ENCODE measurements at places on chromosomes 13 and 19. TPM values are rescaled to one million over a fixed set of nuclear protein-coding genes. Genes with fewer than 3 reads are reported as not detected.

LRFN3 gene
- total RNA-seq: 8.2 TPM

KIR3DL1 gene
- total RNA-seq: not detected

FGF22 gene
- total RNA-seq: not detected

FLT1 gene
- total RNA-seq: 7.5 TPM

MTUS2 gene
- total RNA-seq: not detected

ZNF382 gene
- total RNA-seq: 10.0 TPM

PVR gene
- total RNA-seq: 60.2 TPM

C5AR1 gene
- total RNA-seq: not detected

ZNF560 gene
- total RNA-seq: not detected

GRCh38 chr19:49803529-49803856, 9.6 kb downstream of the FUZ start:
- no peak for DNase-seq

DNA sequence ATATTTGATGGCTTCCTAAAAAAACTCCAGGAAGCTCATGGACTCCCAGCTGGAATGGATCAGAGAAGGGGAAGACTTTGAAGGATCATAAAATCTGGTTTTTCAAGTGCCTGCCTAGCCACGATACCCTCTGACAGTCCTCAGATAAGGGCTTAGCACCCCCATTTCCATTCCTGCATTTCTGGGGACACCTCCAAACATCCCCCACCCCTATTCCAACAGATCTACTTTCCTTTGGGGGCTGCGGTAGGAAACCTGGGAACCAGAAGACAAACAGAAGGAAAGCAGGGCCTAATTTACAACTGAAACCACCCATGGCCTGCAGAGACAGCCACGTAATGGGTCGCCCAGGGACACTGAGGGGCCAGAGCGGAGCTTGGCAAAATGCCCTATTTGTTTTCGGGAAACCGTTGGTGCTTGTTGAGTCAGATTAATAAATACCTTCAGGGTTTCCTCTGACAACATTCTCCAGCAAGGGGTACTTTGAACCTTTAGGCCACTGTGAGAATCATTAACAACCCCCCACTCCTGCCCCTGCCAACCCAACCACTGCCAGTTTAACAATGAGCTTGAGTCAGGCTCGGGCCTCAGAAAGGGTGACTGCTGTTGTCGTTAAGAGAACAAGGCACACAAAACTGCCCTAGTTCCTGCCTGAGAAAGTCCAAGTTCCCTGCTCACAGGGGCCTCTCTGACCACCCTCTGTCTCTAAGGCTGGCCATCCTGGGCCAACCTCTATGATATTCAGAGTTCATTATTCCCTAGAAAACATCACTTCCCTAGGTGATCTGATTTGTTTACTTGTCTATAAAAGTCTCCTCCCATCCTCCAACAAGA, 23.5 kb downstream of the RHPN2 start:
- DNase-seq: no peak

GRCh38 chr13:102399791-102400674, 1.8 kb downstream of the FGF14 start:
- no peak for DNase-seq

DNA sequence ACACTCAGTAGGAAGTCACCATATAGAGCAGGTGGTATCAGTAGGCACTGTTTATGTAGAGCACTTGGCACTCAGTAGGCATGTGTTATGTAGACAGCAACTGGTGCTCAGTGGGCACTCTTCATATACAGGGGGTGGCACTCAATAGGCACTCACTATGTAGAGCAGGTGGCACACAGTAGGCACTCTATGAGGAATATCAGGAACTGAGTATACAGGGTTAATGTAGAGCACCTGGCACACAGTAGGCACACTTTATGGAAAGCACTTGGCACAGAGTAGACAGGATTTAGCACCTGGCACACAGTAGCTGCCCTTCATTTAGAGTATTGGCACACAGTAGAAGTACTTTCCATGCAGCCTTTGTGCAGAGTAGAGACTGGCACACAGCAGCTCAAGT, 1.1 kb upstream of the CYP4F3 start:
- DNase-seq: no peak

- DNase-seq: no peak
These were observed 51.3 kb downstream of the ZNF536 start for GRCh38 chr19:30423481-30423880.

GRCh38 chr19:40363069-40363468, 14.6 kb downstream of the PLD3 start:
- DNase-seq: no peak

GRCh38 chr13:81409284-81409683, 1068.4 kb upstream of the SPRY2 start:
- no peak for DNase-seq

DNA sequence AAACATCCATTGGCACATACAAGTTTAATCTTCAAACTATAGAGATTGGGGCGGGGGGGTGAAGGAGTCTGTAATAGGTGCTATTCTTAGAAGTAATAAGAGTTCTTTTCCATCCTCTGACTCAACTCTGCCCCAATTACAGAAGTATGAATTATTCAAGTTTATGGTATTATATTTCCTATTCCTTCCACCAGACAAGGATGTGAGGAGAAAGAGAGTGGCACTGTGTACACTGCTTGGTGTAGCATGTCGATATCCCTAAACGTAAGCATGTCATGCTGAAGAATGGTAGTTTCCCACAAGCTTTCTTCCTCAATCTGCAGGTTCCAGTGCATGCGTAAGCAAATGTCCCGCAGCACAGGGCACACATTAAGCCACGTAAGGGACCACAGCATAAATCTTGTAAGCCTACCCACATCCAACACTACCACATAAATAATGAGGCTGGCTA, 14.1 kb downstream of the BRD4 start:
- no peak for DNase-seq

GRCh38 chr13:113947311-113948033, 26.4 kb downstream of the C13orf46 start:
- DNase-seq: no peak

- no peak for DNase-seq
These were observed 471 bp downstream of the DACH1 start for GRCh38 chr13:71866335-71867130.

GRCh38 chr13:85013006-85013405, 786.2 kb downstream of the SLITRK6 start:
- no peak for DNase-seq

GRCh38 chr19:48913114-48913889, 13.2 kb downstream of the NUCB1 start:
- DNase-seq: no peak

DNA sequence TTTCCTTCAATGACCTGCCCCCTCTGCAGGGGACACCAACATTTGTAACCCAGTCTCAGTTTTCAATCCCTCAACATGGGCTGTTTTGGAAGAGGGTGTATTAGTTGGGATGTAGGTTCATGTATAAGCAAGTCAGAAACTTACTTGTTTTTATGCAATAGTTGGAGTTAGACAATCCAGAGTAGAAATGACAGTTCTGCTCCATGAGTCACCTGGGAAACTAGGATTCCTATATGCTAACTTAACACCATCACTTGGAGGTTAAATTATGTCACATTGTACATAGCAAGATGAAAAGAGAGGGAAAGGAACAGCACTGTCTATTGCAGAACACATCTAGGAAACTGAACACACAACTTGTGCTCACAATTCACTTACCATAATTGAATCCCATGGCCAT, 436.4 kb downstream of the RFC3 start:
- no peak for DNase-seq

GRCh38 chr19:15251010-15251748, 18.9 kb upstream of the EPHX3 start:
- DNase-seq: peak; percentile 67

DNA sequence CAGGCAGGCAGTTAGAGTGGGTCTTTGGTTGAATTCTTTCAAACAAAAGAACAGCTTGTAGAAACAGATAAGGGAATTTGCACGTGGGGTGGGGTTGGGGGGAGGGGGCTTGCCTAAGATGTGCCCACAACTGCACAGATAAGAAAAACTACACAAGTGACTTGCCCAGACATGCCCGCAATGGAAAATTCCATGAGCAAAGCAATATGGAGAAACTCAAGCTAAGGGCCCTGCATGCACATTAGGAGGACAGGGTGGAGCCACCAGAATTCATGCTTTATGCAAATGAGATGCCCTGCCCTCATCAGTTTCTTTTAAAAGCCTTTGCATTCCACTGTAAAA, 755.6 kb upstream of the MIR17HG start:
- no peak for DNase-seq

- DNase-seq: no peak
These were observed 11.3 kb downstream of the YJU2 start for GRCh38 chr19:4258181-4258580.

- DNase-seq: no peak
These were observed 413.9 kb downstream of the MZT1 start for GRCh38 chr13:72313546-72313945.

GRCh38 chr13:110387451-110388107, 80.5 kb downstream of the COL4A2 start:
- DNase-seq: peak; percentile 86

- DNase-seq: no peak
These were observed 22.9 kb upstream of the SLC35E1 start for GRCh38 chr19:16595097-16595496.

Data from A172 (cell line).